ENCODE measurements at places on chromosomes 7 and 10.

GRCh38 chr7:140144821-140145220 lies 32.0 kb downstream of the KDM7A start:
- DNase-seq, result no peak

DNA sequence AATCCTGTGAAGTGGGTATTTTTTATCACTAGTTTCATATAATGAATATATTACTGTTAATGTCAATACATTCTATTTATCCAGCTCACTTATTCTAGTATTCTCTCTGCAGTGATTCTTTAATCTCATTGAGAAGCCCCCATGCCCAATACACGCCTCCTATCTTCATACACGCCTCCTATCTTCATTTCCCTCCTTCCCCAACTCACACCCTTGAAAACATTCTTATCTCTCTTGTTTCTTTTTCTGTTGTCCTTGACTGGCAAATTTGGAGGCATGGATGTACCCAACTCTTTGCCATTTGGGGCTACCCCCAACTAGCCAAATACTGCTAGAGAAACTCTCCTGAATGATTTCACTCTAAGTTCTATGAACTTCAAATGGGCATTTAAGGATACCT lies 40.5 kb downstream of the ST8SIA6 start:
- DNase-seq, result no peak

DNA sequence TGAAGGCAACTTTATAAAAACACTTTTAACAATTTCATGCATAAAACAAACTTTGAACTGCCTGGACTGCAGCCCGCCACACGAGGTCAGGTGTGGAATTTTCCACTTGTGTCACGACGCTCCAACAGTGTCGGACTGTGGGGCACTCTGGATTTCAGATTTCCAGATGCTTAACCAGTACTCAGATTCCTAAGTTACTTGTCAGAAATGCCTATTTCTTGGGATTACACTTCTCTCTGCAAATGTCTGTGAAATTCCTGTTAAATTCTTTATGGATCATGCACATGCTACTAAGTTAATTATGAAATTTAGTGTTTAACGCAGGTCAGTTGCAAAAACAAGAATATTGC lies 473 bp upstream of the GPER1 start:
- no peak for DNase-seq

GRCh38 chr10:1035201-1035600 lies 9.5 kb upstream of the IDI2 start:
- DNase-seq, result no peak

GRCh38 chr7:70589010-70589409 lies 542.9 kb upstream of the GALNT17 start:
- DNase-seq, result no peak

GRCh38 chr10:74930965-74931364 lies 104.6 kb downstream of the KAT6B start:
- no peak for DNase-seq

GRCh38 chr7:138645284-138645683 lies 55.9 kb downstream of the SVOPL start:
- no peak for DNase-seq

DNA sequence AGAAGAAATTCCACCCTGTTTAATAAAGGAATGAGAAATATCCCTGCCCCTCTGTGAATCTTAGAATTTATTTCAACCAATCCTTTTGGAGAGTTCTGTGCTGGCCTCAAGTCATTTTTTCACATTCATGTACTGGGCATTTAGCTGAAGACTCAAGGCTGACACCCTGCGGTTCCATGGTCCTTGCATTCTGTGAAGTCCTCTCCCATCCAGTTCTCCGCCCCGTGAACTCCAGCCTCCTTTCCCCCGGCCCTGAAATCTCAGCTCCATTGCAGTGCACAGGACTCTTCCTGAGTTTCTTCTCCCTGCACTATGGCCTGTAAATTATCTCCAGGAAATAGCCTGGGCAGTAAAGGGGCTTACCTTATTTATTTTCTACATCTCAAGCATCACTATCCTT lies 183.0 kb upstream of the KCND2 start:
- no peak for DNase-seq

DNA sequence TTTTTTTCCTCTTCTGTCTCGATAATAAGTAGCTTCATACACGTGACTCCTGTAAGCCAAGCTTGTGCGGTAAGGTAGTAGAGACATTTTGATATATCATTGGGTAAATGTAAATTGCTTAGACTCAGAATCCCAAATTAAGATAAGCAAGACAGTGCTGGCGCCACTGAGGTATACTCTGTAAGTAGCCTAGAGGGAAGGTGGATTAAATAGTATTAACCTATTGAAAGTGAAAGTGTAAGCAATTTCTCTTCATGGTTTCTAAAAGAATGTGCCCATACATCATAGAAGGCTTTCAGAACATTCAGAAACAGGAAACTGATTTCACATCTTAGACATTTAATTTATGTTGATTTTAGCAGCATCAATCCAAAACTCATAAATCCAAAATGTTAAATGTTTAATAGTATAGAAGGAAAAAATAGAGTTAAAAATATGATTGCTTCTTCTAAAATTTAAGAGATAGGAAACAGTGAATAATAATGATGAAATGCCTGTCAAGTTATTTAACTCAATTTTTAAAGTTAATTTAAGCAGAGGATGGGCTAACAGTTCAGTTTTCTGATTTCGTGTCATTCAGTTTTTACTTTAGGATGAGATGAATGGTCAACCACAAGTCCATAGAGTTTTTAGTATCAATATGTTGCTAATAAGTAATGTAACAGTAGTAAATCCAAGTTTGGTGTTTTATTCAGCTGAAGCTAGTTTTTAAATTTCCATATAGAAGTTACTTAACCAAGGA lies 36.8 kb downstream of the LRRC72 start:
- no peak for DNase-seq

- no peak for DNase-seq
Observed at GRCh38 chr7:8094164-8095140, 125.9 kb downstream of the GLCCI1 start.

DNA sequence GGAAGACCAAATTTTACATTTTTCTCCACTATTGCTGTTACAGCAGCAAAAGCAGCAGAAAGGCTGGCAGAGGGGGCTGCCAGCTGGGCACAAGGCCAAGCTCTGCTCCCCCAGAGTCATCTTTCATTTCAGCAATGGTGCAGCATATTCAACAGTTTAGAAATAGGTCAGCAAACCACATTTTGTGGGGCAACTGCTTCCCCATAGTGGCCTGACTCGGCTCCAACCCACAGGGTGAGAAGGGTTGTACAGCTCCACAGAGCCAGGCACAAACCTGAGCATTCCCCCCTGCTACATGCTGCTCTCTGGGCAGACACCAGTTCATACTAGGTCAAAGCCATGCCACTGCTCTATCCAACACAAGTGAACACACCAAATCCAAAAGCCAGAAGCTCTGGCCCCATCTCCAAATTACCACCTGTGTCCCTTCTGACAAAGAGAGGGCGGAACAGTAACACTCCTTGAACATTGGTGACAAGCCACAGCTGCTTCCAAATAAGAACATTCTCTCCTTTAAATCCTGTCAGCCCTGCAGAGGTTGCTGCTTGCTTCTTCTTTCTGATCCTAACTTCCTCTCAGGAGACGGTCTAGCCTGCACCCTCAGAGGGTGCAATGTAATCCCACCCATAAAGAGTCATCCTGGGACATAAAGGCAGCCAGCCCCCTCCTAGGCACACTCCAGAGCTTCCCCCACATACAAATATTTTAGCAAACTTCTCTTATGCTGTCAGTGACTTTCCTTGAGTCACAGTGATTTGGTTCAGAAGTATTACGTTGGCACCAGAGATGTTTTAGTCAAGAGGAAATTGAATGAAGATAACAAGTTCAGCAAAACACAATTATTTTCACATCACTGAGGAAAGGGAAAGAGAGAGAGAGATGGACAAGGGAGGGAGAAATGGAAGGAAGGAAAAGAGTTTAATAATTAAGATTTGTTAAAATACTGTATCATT lies 39.0 kb upstream of the SLIT1 start:
- no peak for DNase-seq

GRCh38 chr7:154857728-154858681 lies 144.9 kb downstream of the PAXIP1 start:
- DNase-seq, result no peak

- no peak for DNase-seq
Observed at GRCh38 chr7:8172372-8173354, 89.3 kb downstream of the ICA1 start.

- DNase-seq, result no peak
Observed at GRCh38 chr7:157017603-157018327, 7.3 kb upstream of the MNX1 start.

- DNase-seq, result no peak
Observed at GRCh38 chr7:28161331-28161730, 19.3 kb downstream of the JAZF1 start.

DNA sequence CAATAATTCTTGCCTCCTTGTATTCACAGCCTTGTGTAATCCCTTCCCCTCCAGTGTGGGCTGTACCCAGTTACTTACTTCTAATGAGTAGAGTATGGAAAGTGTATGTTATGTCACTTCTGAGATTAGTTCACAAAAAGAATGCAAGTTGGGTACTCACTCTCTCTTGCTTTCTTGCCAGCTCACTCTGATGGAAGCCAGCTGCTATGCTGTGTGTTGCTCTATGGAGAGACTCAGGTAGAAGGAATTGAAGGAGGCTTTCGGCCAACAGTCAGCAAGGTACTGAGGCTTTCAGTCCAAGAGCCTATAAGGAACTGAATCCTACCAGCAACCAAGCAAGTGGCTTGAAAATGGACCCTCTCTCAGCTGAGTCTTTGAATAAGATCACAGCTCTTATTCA lies 9.7 kb upstream of the BICC1 start:
- DNase-seq, result no peak

DNA sequence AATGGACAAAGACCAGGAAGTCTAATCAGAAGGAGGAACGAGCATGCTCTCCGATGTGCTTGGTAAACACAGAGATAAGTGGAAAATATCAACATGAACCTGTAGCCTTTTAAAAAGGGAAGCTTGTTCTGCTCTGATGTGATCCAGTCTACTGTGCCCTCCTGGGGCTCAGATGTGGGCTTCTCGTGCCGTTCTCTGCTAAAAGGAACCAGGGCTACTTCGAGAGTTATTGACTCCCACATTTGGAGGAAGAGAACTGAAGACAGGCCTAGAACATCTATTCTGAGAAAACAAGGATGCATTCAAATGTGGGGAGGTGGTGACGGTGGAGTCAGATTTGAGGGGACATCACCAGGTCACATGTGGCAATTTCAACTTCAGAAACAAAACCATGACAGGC lies 325.4 kb downstream of the GLRX3 start:
- no peak for DNase-seq

DNA sequence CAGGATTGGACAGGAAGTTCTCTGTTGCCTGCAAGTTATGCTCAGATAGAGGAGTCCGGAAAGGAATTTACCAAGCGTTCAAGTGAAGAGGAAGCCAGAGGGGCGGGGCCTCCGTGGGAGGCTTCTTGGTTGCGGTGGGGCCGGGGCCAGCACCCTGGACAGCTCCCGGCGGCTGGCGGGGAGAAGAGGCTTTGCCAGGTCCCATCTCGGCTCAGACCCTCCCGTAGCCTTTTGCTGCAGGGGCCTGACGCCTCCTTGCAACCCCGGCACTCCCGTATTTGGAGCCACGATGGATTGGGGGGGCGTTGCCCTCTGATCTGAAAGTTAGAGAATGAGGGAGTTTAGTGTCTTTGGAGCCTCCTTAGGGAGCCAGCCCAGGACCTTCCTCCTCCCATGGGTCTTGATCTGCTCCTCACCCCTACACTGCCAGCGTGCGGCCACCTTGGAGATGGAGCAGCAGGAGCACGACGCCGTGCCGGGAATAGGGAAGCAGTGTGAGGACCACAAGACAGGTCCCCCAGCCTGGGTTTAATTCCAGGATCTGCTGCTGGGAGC lies 3.1 kb upstream of the SLC18A3 start:
- peak; percentile 28 for DNase-seq

- DNase-seq, result no peak
Observed at GRCh38 chr7:116730097-116731022, 58.4 kb downstream of the MET start.

DNA sequence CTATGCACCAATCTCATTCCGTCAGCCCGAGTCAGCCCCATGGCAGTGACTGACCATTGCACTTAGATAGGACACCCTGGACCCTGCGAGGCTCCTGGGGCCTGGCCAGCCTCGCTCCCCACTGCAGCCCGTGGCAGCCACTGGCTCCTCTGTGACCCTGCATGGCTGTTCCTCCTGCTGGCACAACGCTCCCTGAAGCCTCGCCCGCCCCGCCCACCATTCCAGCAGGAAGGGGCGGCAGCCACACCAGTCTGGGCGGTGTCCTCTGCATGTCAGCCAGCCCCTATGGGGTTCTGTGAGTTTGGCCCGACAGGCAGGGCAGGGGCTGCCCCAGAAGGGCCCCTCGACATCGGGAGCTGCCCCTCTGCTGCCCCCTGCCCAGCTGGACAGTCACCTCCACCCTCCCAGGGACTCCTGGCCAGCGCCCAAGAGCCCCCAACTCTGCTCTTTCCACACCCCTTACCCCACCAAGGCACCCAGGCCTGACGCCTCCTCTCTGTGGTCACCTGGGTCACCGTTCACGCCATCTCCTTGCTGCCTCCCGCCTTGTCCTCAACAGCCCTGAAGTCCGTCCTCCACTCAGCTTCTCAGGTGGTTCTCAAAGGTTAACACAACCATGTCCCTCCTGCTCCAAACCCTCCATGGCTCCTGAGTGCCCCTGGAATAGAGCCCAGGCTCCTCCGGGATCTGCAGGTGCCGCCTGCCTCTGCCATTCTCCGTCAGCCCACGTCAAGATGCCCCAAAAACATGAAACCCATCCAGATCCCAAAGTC lies 103.5 kb downstream of the MICALL2 start:
- no peak for DNase-seq

- DNase-seq, result no peak
Observed at GRCh38 chr7:30778255-30779025, 7.2 kb downstream of the MINDY4 start.

GRCh38 chr10:102146971-102147428 lies 5.2 kb upstream of the NOLC1 start:
- DNase-seq, result no peak

- DNase-seq, result no peak
Observed at GRCh38 chr10:11654659-11655058, 43.2 kb upstream of the USP6NL start.

GRCh38 chr10:131860806-131861440 lies 39.9 kb upstream of the PPP2R2D start:
- no peak for DNase-seq

GRCh38 chr7:95608359-95609173 lies 12.2 kb upstream of the PDK4 start:
- DNase-seq, result no peak

GRCh38 chr7:149859876-149860275 lies 13.9 kb upstream of the ATP6V0E2 start:
- no peak for DNase-seq

DNA sequence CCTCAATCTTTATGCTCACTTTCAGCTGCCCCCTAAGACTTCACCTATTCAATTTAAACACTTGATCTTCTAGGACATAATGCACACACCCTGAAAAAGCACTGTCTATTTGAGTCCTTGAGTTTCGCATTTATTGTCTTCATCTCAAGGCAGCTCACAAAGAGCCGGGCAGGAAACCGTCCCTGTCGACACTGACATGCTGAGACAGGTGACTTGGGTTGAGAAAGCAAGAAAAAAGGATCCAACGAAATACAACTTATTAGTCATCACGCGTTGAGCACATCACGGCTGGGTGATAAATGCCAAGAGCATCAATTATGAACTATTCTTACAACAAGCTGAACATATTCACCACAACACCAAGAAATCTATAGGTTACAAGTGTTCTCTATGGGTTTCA lies 91.1 kb downstream of the CALN1 start:
- no peak for DNase-seq

- DNase-seq, result no peak
Observed at GRCh38 chr7:75847707-75848106, 31.1 kb upstream of the RHBDD2 start.
